AG04450 (cell line): ENCODE measurements at places on chromosomes 6 and 20.

- DNase-seq, result no peak
Measured at GRCh38 chr6:88734544-88734943, 228.9 kb downstream of the RNGTT start.

- no peak for DNase-seq
Measured at GRCh38 chr6:47454713-47455396, 22.7 kb upstream of the CD2AP start.

GRCh38 chr20:46791722-46792416 is 82.4 kb downstream of the SLC2A10 start:
- DNase-seq, result no peak

DNA sequence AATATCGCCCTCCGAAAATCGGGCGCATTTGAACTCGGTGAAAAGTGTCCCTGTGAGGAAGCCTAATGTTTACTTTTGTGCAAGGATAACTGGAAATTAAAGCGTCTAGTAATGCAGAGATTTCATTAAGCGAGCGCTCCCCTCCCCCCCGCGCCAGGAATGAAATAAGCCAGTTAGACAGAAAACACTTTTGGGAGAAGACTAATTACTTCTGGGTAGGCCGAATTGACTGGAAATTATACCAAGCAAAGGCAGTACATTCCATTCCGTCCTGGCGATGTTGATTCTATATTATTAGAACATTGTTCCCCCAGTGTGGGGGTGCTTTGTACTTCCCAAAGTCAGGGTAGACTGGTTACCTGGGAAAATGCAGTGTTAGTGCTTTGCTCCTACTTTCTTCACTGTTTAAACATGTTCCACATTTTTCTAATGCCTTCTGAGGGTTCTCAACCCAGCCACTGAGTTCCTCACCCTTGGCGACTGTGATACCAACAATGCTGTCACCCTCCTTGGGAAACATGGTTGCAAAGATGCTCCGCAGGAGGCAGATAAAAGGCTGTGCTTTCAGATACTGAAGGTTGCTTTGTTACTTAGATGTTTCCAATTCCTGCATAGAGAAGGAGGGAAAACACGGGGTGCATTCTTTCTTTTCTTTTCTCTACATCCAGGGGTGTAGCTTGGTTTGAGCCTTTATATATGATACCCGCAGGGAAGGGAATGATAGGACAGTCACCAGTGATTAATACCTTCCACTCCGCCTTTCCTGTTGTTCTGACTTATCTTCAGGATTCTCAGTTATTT is 2.6 kb downstream of the GJA1 start:
- no peak for DNase-seq

- DNase-seq, result no peak
Measured at GRCh38 chr6:168373389-168373788, 53.8 kb upstream of the DACT2 start.

GRCh38 chr6:15411766-15412165 is 165.9 kb downstream of the JARID2 start:
- no peak for DNase-seq

DNA sequence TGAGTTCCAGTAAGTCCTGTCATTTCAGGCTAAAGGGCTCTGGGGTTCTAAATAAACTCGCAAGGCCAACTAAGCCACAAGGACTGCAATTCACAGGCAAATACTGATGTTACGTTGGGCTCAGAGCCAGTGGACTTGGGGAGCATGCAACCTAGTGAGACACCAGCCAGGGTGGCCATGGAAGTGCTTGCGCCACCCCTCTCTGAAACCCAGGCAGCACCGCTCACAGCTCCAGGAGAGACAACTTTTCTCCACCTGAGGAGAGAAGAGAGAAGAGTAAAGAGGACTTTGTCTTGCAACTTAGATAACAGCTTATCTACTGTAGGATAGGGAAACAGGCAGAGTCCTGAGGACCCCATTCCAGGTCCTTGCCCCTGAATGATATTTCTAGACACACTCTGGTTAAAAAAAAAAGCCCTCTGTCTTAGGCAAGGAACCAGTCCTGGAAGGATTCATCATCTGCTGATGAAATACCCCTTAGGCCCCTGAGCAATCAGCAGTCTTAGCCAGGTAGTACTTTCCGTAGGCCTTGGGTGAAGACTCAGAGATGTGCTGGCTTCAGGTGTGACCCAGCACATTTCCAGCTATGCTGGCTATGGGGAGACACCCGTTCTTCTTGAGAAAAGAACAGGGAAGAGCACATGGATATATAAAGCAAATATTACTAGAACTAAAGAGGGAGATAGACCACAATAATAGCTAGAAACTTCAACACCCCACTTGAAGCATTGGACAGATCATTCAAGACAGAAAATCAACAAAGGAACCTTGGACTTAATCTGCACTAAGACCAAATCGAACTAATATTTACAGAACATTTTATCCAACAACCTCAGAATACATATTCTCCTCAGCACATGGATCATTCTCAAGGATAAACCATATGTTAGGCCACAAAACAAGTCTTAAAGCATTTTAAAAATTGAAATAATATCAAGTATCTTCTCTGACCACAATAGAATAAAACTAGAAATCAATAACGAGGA is 31.5 kb upstream of the TBC1D32 start:
- DNase-seq, result no peak

DNA sequence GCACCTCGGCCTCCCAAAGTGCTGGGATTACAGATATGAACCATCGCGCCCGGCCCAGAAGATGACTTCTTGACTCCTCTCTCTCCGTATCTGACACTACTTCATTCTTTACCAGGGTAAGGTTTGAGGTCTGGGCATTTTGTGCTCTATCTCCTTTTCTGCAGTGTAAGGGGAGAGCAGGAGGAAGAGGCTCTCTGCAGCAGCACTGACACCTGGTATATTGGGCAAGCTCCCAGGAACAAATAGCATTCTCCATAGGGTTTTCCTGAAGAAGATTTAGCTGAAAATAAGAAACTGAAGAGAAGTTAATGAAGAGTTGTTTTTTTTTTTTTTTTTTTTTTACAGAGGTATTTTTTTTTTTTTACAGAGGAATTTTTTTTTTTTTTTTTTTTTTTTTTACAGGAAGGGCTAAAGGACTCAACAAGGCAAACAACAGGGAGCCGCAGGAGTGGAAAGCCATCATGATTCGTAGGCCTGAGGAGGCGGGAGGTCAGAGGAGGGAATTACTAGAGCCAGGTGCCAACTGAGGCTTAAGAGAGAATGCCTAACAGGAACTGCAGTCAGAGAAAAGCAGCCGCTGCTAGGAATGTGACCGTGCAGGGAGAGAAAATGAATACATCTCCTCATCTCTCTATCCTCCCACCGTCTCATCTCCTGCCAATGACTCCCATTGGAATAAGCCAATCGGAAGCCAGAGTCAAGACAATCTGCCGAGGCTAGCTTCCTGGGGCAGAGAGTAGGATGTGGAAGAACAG is 34.7 kb upstream of the ADGRF4 start:
- no peak for DNase-seq

DNA sequence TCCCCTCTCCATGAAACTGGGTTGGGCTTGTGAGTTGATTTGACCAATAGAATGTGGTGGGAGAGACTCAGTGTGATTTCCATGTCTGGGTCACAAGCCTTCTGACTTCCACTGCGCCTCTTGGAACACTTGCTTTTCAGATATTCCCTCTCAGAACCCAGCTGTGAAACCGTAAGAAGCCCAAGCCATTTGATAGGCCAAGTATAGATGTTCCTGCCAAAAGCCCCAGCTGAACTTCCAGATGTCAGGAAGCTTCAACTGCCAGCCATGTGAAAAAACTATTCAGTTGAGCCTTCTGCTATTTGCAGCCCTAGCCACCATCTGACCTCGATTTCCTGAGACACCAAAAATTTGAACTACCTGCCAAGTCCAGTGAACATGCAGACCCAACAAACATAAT is 387.8 kb upstream of the GJE1 start:
- no peak for DNase-seq

GRCh38 chr20:35899064-35899463 is 55.2 kb downstream of the SCAND1 start:
- no peak for DNase-seq

- DNase-seq, result no peak
Measured at GRCh38 chr6:105951322-105951721, 134.8 kb upstream of the PRDM1 start.

- no peak for DNase-seq
Measured at GRCh38 chr20:13441388-13441787, 197.3 kb downstream of the TASP1 start.

GRCh38 chr20:17854307-17854903 is 114.2 kb downstream of the SNX5 start:
- DNase-seq, result no peak

- DNase-seq, result no peak
Measured at GRCh38 chr20:23145281-23145700, 59.2 kb upstream of the CD93 start.

GRCh38 chr6:139623372-139623771 is 248.9 kb upstream of the CITED2 start:
- DNase-seq, result no peak

- no peak for DNase-seq
Measured at GRCh38 chr6:100457311-100457990, 7.3 kb downstream of the SIM1 start.

DNA sequence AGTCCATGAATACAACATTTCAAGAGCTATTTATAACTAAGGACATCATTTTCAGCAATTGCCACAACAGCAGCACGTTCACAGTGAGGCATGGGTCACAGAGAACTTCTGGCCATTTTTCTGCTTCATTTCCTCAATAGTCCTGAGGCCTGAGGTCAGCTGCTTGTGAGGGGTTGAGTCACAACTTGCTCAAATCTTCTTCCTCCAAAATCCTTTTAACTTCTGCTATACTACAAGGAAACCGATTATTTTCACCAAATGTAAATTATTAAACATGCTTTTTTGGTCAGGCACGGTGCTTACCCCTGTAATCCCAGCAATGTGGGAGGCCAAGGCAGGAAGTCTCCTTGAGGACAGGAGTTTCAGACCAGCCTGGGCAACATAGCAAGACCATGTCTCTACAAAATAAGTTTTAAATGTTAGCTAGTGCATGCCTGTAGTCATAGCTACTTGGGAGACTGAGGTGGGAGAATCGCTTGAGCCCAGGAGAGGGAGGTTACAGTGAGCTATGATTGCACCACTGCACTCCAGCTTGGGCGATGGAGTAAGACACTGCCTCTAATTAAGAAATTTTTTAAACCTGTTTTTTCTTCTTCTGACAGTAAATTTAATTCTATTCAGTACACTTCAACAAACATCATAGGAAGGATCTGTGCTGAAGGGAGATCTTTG is 11.1 kb upstream of the SLC16A10 start:
- DNase-seq, result no peak

- no peak for DNase-seq
Measured at GRCh38 chr20:62374331-62375152, 7.4 kb upstream of the LAMA5 start.

DNA sequence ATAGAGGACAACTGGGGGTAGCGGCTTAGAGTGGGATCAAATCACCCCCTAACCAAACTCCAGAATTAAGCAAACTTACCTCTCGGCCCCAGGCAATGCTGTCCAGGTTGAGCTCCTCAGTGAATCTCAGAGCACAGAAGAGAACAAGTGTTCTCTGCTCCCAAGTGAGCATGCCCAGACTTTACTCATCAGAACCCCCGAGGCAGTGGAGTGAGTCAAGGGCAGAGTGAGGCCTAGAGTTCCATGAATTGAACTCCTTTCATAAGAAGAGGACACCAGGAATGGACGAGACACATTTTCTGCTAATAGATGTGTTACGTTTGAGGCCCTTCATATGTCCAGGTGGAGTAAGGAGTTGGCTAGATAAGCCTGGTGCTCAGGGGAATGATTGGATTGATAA is 134.0 kb upstream of the DTNBP1 start:
- DNase-seq, result no peak

GRCh38 chr20:47561603-47562583 is 60.2 kb downstream of the NCOA3 start:
- no peak for DNase-seq

DNA sequence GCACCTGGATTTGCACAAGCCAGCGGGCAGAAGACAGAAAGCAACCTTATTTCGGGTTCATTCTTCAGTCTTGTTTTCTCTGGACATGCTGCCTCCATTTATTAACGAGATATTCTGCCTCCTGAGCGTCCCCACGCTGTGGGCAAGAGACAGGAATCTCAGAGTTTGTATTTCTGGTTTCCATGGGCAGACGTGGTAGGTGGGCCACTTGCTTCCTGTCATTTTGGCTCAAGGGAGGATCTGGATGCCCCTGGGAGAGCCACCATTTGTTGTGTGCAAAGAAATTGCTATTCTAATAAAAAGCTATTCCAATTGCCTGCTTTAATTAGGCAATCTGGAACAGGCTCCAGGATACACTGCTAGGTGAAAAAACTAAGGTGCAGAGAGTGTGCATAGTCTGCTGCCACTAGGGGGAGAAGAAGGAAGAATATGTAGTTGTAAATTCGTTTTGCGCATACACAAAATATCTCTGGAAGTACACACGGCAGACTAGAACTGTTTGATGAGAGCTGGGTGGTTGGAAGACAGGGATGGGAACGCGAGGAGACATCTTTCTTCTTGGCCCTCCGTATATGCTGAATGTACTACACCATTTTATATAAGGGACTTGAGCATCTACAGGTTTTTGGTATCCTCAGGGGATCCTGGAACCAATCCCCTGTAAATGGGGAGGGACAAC is 30.1 kb upstream of the SLC16A10 start:
- DNase-seq, result peak; percentile 11

DNA sequence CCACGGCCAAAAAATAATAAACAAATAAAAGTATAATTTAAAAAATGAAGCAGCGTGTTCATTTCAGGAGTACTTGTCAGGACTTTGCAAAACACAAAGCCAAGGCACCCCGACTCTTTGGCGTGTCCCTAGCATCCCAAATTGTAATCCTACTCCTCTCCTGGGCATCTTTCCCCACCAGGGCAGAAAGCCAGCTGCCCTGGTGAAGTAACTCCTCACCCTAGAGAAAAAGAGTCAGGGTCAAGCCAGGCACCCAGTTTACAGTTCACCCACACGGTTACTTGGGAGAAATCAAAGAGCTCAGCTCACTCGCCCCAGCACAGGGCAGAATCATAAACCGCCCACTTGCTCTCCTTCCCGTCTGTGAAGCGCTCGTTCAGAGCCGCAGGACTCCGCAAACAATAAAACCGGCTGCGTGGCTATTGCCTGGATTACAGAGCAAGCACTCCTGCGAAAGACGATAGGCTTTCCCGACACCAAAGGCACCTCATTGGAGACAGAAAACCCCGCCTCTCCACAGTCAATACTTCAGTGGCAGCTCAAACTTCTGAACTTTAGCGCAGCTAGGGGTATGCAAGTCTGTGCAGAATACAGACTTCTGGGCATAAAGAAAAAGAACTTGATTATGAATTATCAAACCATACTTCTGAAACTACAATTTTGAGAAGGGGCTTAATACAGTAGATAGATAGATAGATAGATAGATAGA is 73.0 kb upstream of the NHSL1 start:
- peak; percentile 85 for DNase-seq

DNA sequence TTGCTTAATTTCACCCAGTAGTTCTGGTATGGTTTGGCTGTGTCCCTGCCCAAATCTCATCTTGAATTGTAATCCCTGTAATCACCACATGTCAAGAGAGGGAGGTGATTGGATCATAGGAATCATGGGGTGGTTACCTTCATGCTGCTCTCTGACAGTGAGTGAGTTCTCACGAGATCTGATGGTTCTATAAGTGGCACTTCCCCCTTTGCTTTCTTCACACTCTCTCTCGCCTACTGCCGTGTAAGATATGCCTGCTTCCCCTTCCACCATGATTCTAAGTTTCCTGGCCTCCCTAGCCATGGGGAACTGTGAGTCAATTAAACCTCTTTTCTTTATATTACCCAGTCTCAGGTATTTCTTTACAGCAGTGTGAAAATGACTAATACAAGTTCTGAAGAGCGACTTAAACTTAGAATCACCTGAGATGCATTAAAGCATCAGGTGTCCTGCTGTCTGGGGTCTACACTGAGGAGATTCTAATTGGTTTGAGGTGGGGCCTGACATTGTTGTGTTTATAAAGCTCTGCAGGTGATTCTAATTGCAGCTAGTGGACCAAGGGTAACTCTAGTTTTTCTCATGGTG is 82.1 kb upstream of the DTNBP1 start:
- no peak for DNase-seq

GRCh38 chr6:139588734-139589593 is 214.5 kb upstream of the CITED2 start:
- DNase-seq, result peak; percentile 81
